NCI-H524 (cell line): ENCODE measurements at places on chromosomes 5 and 9.
A peak's percentile ranks its signal among the peaks of the same experiment; 100 is the strongest.

DNA sequence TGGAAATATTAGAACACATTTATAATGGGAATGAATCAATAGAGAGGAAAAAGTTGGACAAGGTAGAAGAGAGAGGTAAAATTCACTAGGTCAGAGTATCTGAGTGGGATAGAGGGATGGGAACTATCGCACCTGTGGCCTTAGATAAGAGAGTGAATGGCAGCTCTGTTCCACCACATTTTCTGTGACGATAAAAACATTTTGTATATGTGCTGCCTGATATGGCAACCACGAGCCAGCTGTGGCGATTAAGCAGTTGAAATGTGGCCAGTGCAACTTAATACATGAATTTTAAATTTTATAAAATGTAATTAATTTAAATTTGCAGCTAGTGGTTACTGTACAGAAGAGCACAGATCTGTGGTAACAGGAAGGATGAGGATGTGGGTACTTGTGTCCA, 46.7 kb downstream of the ZNF354A start:
- DNase-seq, result no peak

DNA sequence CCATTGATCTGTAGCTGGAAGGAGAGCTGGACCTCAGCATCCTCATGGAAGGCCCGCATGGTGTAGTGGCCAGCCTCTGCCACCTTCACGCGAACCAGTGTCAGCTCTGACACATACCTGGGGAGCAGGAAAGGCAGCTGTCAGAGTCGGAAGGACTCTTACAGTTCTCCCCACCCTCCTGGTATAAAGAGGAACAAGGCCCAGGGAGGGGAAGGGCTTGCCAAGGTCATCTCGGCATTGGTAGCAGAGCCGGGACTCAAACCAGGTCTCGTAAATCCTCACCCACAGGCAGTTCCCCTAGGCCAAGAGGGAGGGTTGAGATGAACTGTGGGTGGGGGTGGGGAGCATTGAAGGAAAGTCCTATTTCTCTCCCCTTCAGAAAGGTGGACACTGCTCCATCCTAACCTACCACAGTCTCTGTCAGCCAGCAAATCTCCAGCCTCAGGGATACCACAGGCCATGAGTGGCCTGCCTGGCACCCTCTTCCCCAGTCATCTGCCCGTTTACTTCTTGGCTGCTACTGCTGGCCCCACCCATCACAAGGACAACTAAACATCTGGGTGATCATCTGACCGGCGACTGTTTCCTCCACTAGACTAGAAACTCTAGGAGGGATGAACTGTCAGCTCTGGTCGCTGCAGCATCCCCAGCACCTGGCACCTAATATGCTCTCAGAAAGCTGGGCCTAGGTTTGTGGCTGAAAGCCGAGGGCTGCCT, 23.5 kb downstream of the PDGFRB start:
- DNase-seq, result no peak

DNA sequence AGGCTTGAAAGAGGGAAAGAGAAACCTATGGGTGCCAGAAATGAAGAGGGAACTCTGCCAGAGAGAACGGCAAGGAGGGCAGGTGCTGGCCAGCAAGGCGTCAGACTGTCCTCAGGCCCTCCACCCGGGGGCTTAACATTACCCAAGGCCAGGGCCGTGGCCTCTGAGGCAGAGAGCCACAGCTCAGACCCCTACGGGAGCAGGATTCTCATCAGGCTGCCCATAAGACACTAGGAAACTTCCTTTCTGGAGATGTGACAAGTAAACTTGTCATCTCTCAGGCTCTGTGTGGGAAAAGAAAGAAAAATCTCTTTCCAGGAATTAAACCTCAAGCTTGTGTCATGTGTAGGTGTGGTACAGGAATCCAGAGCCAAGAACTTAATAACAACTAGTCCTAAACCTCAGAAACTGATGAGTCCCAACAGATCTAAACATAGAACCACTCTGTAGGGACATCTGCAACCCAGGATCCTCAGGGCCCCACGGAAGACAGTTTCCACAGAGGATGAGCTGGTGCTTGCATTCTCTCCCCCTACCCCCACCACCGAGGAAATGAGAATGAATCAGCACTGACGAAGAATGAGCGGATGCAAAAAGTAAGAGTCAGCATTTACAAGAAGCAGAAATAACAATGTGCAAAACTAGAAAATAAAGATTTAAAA, 74.3 kb downstream of the DCP2 start:
- no peak for DNase-seq

GRCh38 chr5:158039911-158040347, 181.0 kb upstream of the CLINT1 start:
- DNase-seq, result no peak

- no peak for DNase-seq
Observed at GRCh38 chr5:126871441-126871840, 94.5 kb downstream of the LMNB1 start.

DNA sequence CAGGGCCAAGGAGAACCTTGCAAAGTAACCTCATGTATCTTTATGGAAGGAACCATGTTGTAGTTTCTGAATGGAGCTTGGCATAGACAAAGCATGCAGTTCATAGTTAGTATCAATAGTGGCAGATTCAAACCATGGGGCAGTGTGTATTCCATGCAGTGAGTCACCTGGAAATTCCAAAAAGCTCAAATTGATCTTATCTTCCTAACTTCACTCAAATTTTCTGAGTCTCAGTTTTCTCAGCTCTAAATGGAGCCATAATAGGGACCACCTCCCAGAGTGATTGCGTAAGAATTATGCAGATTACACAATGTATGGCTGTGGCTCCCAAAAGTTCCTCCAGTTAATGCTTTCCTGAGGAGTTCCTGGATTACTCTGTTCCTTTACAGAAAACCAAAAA, 549.9 kb upstream of the KLF4 start:
- no peak for DNase-seq

- DNase-seq, result no peak
Observed at GRCh38 chr9:98427491-98427890, 172.0 kb upstream of the TBC1D2 start.

DNA sequence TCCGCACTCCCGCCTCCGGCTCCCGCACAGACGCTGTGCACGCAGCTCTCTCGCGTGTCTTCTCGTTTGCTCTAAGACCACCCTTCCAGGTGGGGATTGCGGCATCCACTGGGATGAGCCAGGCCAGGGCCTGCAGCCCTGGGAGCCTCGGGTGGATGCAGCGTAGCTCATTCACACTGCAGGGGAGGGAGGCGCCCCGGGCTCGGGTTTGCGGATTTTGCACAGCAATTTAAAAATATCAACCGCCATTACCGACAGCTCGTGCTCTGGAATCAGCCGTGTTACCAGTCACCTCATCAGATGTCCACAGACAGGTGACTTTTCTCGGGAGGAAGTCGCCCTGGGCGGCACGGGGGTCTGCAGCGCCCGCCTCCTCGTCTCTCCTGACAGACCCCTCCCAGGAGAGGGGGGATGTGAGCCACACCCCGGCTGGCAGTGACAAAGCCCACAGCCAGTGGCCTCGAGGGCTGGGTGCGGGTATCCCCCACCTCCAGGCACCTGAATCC, 20.8 kb upstream of the SLC6A3 start:
- no peak for DNase-seq

- DNase-seq, result no peak
Observed at GRCh38 chr5:118211606-118212005, 776.7 kb downstream of the DTWD2 start.

- DNase-seq, result no peak
Observed at GRCh38 chr9:35844628-35845270, 15.7 kb downstream of the TMEM8B start.

DNA sequence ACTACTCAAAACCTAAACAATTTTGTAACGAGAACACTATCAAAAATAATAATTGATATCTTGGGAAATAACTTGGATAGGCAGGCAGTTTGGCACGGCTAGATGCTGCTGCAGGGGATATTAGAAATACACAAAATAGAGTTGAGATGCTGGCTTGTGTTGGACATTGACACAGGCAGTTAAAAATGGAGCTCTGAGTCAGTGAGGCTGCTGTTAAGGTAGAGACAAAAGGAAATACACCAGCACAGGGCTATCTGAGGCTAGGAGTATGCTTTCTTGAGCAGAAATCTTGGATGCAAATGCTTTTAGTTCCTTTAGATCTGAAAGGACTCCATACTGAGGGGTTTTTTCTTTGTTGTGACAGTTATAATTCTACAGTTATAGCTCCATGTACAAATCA, 16.6 kb downstream of the TENT2 start:
- no peak for DNase-seq

GRCh38 chr9:117926031-117926658, 221.9 kb downstream of the TLR4 start:
- no peak for DNase-seq

DNA sequence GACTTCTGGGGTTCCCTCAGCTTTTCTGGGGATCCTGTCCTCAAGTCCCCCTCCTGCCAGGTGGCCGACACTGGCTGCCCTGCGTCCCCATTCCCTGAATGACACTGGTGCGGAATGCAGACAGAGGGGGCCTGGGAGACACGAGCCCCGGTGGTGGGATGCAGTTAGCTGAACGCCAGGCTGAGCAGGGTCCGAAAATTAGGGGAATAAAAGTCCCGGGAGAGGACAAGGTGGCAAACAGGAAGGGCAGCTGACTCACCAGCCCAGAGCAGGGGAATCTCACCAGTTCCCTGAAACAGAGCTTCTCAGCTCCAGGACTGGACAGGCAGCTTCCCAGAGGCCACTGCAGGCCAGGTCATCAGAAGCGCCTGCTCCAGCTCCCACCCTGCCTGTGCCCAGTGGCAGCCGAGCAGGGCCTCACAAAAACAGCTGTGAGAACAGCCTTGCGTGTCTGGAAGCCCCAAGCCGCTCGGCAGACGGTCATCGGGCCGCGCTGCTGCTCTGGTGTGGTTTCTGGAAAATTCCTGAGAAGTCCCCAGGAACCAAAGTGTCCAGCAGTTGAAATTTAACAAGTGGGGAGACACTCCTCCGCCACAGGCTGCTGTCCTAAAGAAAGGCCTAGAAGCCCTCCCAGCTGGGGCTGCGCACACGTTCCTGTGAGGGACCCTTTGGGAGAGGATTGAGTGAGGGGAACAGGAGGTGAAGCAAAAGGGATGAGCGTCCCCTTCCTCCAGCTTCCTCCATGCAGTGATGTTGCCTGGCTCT, 47.6 kb upstream of the EXOC3 start:
- no peak for DNase-seq

DNA sequence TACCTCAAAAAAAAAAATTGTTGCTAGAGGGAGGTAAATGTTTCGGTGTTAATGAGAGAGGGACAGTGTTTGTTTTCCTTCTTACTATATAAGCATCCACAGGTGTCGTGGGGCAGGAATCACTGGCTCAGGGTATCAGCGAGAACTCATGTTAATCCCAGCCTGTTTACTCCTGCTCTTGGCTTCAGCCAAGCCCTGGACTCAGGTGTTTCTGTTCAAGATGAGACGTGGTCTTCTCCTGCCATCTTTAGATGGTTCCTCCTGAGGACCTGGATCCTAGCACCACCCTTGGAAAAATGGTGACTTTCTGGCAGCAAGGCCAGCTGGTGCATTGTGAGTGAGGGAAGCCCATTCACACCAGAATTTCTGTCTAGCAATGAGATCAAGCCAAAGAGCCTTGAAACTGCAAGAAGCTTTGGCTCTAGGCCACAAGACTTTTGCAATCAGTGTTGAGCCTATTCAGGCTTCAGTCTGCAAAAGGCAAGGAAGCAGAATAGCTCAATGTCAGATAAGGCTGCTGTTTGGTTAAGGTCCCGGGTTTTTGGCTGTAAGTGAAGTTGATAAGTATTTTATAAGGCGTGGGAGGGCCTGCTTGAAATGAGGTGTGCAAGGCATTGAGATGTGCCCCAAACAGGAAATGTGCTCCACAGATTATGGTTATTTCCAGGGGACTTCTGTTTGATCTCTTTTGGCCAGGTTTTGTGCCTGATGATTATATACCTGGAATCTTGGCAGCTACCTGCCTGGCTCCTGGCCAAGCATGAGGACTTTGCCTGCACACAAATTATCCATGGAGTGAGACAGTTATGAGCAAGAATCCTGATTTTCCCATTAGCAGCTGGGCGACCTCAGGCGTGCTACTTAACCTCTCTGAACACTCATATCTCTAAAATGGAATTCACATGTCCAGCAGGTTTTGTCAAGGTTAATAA, 99.8 kb downstream of the TENT4A start:
- DNase-seq, result no peak

GRCh38 chr5:107670087-107670931, 428 bp downstream of the EFNA5 start:
- DNase-seq, result peak; percentile 29

GRCh38 chr9:100317706-100318105, 35.0 kb downstream of the TEX10 start:
- DNase-seq, result no peak

GRCh38 chr9:3508521-3509291, 17.1 kb downstream of the RFX3 start:
- DNase-seq, result no peak

DNA sequence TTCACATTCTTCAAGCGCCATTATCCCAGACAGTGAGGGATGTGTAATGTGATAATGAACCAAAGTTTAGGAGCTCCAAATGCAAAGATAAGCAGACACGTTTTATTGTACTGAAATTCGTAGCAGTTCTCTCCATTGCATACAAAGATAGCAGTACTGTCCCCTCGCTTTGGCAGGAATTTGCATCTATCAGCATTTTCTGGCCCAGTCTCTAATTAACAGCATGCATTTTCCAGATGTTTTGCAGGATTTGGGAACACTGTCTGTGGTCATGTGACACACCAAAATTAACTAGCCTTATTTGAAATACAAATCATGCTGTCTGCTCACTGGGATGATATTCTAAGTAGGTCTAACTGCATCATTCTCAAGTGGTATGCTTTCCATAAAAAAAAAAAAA, 235.9 kb upstream of the TRPM3 start:
- no peak for DNase-seq

- DNase-seq, result no peak
Observed at GRCh38 chr9:29150606-29151005, 1577.3 kb upstream of the C9orf72 start.

GRCh38 chr5:55232985-55233928, at the start of gene CCNO:
TSS of gene CCNO (minus strand) at chr5:55233608. CDS start at chr5:55233523, 85 bp downstream.
- peak; percentile 69 for DNase-seq
